ENCODE measurements at places on chromosomes 13 and 19.
A peak's percentile ranks its signal among the peaks of the same experiment; 100 is the strongest.

GRCh38 chr19:34985249-34986022 lies 14.7 kb upstream of the GRAMD1A start:
- DNase-seq, result no peak

- DNase-seq, result no peak
Observed at GRCh38 chr19:31974941-31975340, 370.5 kb upstream of the ZNF507 start.

- no peak for DNase-seq
Observed at GRCh38 chr13:49836516-49836915, 44.0 kb upstream of the KPNA3 start.

- no peak for DNase-seq
Observed at GRCh38 chr19:1582201-1582600, 10.5 kb downstream of the MBD3 start.

DNA sequence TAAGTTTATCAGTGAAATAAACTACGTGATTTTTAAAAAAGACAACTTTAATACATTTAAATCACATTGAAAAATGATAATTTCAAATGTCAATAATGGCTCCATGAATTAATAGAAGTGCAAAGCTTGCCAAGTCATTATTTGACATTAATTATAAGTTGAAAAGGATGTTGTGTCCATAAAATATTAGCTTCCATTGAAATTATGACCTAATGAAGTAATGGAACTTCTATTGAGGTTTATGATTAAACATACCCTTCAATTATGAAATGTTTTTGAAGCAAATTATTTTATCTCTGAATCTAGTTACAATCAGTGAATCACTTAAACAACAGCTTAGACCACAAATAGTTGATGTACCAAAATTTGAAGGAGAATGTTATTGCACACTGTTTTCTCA lies 144.2 kb downstream of the SLITRK6 start:
- no peak for DNase-seq

DNA sequence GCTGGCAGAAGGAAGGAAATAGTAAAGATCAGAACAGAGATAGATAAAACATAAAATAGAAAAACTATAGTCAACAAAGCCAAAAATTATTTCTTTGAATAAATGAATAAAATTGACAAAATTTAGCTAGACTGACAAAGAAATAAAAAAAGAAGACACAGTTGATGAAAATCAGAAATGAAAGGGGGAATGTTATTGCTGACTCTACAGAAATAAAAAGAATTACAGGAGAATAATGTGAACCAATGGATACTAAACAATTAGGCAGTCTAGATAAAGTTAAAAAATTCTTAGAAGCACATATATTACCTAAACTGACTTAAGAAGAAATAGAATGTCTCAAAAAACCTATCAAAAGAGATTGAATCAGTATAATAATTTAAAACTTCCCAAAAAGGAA lies 933.8 kb downstream of the PCDH9 start:
- DNase-seq, result no peak

DNA sequence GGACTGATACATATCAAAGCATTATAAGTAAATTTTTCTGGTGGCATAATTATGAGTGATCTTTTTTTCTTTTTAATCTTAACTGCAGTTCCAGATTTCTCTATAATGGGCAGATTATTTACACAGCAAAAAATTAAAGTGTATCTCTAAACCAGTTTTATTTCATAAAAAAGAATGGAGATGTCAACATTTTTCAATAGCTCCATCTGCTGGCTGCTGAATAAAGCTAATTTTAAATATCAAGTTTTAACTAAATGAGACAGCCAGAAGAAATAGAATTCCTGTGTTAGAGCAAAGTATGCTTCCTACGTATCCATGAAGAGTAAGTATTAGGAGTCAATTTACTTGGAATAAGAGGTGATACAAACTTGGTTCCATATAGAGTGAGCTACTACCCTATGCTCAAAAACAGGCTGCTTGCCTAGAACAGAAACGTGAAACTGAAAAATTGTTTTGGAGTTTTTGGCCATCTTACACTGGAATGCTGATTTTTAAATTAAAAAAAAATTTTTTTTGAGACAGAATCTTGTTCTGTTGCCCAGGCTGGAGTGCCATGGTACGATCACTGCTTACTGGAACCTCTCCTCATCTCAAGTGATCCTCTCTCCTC lies 5.0 kb upstream of the PDS5B start:
- DNase-seq, result peak; percentile 32

- no peak for DNase-seq
Observed at GRCh38 chr13:95880331-95880730, 172.9 kb downstream of the UGGT2 start.

GRCh38 chr19:4360641-4361151 lies 17.3 kb downstream of the MPND start:
- DNase-seq, result no peak

GRCh38 chr19:46704379-46705076 lies 12.4 kb downstream of the PRKD2 start:
- DNase-seq, result peak; percentile 84

All from activated CD4-positive, alpha-beta T cell treated with anti-CD3 and anti-CD28 coated beads, Interleukin-2, amount 50 U/mL, for 16 hours (primary cell).